Activated naive CD8-positive, alpha-beta T cell treated with anti-CD3 and anti-CD28 coated beads for 36 hours (primary cell): ENCODE measurements at places on chromosomes 11 and 22.

GRCh38 chr11:13316528-13316961 is 39.0 kb downstream of the BMAL1 start:
- DNase-seq: no peak

GRCh38 chr11:103537904-103538502 is 428.8 kb downstream of the DYNC2H1 start:
- no peak for DNase-seq

DNA sequence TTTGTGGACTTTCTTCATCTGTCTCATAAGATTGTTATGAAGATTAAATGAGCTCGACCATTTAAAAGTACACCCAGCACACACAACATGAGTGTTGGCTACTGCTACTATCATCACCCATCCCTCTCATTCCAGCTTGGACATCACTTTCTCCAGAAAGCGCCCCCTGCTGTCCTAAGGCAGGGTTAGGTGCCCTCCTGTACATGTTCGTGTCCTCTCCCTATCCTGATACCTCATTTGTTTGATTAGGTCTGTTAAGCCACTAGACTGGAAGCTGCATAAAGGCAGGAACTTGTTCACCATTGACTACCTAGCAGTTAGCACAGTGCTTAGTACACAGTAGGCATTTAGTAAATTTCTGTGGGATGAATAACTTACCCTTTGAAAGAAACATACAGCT is 85.5 kb downstream of the ENTHD1 start:
- peak; percentile 25 for DNase-seq

GRCh38 chr11:60985991-60986915 is 14.8 kb downstream of the CD6 start:
- peak; percentile 93 for DNase-seq

DNA sequence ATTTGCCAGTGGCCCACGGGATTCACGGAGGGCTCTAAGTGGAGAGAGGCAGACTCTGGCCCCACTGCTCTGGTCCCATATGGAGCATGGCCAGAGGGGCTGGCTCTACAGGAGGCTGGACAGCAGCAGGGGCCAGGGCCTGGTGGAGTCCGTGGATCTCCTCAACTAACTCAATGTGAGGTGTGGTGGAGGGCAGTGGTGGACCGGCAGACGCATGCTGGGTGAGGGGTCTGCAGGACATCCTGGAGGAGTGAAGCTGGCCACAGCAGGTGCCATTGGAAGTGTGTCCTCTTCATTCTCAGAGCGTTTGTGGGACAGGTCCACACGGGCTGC is 15.6 kb downstream of the IGF2 start:
- no peak for DNase-seq

GRCh38 chr11:134250246-134250645 is 2.9 kb downstream of the THYN1 start:
- no peak for DNase-seq

DNA sequence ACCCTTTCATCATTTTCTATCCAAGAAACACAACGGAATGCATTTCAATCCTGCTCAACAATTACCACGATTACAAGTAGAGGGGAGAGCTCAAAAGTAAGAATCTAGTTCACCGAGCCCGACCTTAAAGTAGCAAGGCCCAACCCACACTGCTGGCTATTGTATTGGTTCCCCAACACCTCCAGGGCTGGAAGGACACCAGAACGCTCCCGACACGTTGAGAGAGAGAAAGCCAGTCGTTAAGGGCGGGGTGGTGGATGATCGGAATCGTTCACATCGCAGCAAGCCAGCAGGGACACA is 690 bp downstream of the CKAP5 start:
- no peak for DNase-seq

GRCh38 chr11:110737593-110737992 is 25.4 kb upstream of the ARHGAP20 start:
- DNase-seq: no peak

DNA sequence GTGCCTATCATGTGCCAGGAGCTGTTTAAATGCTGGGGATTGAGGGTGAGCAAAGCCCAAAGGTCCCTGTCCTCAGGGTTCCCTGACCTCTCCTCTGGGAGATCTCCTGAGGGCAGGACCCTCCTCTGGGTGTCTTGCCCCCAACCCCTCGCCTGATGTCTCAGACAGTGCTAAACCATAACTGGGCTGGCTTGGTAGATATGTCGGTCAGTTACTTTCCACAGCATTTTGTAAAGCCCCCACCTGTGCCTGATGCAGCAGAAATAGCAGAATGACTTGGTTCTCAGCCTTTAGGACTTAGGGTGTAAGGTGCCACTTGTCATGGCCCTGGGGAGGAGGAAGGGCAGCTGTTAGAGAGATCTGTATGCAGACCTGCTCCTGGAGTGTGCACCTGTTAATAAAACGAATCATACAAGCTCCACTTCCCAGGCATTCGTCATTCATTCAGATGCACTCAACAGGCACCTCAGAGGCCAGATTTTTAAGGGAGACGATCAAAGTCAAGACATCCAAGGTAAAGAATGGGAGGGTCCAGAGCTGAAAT is 88.1 kb downstream of the TP53I11 start:
- DNase-seq: no peak

DNA sequence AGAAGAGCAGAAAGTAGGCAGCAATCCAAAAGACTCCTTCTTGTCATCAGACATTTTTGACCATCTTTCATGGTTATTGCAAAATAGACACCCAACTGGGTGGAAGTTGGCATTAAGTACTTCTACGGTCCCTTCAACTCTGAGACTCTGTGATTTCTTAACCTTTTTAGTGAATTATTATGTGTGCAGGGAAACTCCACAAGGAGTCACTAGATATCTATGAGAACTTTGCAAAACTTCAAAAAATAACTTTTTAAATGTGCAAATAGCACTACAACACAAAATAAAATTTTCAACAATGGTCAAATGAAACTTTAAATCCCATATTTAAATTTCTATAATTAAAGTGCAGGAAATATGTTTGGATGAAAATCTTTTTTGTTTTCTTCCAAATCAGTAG is 88.7 kb downstream of the SLC17A6 start:
- DNase-seq: no peak

DNA sequence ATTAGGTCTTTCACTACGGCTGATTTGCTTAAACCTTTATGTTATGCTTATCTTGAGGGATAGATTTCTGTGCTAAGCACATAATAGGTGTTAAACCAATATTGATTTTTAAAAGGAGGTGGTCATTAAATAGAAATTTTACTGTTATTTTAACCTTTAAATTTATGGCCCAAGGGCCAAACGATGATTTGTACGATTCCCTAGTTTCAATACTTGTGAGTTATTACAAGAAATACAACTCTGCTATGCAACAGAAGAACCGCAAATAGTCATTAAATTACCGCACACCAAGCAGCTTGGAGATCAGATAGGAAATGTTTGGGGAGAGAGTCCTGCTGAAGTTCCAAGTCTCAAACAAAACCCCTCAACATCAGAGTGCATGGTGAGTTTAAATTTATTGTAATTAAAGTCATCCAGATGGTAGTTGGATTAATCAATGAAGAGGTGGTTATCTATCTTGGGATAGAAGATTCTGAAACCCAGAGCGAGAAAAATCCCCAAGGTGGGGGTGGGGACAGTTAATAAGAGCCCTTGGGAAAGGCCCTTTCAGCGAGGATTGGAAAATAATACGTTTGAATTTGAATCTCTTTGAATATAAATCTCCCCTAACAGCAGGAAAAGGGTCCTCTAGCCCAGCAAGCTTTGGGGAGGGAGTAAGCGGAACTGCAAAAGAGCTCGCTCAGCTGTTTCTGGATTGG is 805 bp upstream of the QSER1 start:
- no peak for DNase-seq

DNA sequence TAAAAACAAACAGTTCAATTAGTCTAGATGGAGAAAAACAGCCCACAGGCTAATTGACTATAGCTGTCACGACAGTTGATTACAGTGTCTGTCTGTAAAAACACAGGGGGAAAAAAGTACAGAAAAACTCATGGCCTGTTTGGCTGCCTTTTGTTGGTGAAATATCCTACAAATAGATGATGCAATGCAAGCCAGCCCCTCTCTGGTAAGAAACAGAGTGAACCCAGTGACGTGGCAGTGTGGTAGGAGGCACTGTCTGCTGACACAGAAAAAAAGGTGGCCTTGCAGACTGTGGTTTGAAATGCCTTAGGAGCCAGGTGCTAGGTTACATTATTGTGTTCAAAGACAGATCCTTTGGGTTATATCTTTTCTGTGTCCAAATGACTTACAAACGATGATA is 431.4 kb upstream of the CCDC90B start:
- no peak for DNase-seq

GRCh38 chr22:40462195-40462984 is 92.0 kb downstream of the SGSM3 start:
- DNase-seq: peak; percentile 19

GRCh38 chr11:8091721-8092120 is 10.7 kb downstream of the TUB start:
- no peak for DNase-seq

GRCh38 chr11:86176165-86176884 is 68.2 kb upstream of the EED start:
- DNase-seq: peak; percentile 46

GRCh38 chr11:101807531-101807930 is 107.3 kb upstream of the CEP126 start:
- DNase-seq: no peak

DNA sequence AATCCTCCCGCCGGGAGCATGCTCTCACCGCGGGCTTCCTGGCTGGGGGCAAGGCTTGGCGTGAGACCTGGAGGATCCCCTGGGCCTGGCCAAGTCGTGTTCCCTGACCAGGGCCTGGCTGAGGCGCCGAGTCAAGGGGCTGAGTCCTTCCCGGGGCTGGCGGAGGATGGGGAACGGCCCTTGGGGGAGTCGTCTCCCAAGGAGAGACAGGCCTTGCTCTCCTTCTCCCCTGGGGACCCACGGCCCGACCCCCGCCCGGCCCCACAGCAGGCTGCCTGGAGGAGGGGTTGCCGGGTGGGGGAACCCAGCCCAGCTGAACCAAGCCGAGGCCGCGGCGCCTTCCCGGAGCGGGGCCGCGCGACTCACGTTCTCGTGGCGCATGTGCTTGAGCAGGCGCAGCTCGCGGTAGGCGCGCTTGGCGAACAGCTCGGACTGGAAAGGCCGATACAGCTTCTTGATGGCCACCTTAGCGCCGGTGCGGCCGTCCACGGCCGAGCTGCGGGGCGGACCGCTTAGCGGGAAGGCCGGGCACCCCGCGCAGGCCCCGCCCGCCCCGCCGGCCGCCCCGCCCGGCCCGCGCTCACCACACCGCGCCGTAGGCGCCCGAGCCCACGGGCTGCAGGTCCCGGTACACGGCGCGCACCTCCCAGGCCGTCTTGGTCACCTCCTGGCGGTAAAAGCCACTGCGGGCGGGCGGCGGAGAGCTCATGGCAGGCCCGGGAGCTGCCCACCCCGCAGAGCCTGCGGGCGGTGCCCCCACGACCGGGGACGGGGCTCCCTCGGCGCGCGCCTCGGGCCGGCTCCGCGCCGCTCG is 475 bp downstream of the MAPK12 start:
- DNase-seq: peak; percentile 57

DNA sequence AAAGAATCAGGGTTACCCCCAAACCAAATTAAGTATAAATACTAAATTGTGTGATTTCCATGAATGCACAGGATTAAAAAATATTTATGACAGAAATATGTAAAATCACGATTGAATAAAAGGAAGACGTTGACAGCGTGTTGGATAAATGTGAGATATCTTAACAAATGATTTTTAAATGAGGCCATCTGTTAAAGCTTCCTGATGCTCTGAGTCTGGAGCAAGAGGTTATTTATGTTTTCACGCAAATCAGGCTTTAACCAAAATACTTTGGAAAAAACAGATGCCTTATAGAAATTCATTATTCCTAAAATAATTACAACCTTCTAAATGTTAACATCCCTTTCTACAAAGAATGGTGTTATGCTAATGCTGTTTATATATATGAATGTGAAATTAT is 123.3 kb downstream of the PAX6 start:
- no peak for DNase-seq

DNA sequence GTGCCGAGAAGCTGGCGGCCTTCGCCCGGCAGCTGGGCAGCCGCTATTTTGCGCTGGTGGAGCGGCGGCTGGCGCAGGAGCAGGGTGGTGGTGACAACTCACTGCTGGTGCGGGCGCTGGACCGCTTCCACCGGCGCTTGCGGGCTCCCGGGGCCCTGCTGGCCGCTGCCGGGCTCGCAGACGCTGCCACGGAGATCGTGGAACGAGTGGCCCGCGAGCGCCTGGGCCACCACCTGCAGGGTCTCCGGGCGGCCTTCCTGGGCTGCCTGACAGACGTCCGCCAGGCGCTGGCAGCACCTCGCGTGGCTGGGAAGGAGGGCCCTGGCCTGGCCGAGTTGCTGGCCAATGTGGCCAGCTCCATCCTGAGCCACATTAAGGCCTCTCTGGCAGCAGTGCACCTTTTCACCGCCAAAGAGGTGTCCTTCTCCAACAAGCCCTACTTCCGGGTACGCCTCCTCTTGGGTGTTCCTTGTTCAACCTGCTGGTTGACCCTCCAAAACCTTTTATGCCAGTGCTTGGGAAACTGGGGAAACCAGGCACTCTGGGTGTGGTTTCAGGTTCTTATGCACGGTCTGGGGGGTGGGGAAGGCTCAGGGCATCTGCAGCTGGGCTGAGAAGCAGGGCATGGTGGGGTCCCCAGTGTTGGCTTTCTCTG is 3.1 kb upstream of the TM7SF2 start:
- no peak for DNase-seq

GRCh38 chr22:36110306-36110881 is 50.2 kb downstream of the APOL3 start:
- no peak for DNase-seq

DNA sequence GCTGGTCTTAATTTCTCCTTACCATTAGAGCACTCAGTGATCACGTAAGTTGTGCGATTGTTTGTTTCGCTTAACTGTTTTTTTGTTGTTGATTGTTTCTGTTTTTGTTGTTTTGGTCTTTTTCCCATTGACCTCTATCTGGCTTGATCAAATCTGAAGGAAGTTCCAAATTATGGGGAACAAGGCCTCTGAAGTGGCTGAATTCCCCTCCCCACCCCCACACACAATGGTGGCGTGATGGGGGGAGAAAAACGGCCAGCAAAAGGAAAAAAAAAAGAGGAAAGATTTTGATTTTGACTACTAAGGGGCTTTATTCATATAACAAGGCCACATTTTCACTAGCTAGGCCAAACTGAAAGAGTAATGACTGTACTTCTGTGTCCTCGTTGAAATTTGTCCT is 53.6 kb downstream of the OSBPL5 start:
- no peak for DNase-seq

GRCh38 chr11:96045622-96046456 is 121.9 kb upstream of the MTMR2 start:
- DNase-seq: no peak

- DNase-seq: no peak
Measured at GRCh38 chr22:38967451-38968450, 10.3 kb downstream of the APOBEC3A start.

GRCh38 chr11:117180661-117181585 is 2.4 kb downstream of the SIDT2 start:
- peak; percentile 60 for DNase-seq

GRCh38 chr22:45240104-45240809 is 437 bp downstream of the KIAA0930 start:
- DNase-seq: peak; percentile 59

GRCh38 chr22:44259366-44260215 is 53.2 kb downstream of the SHISAL1 start:
- DNase-seq: no peak

- DNase-seq: no peak
Measured at GRCh38 chr11:76849376-76849775, 11.3 kb upstream of the ACER3 start.
